Kidney capillary endothelial cell (primary cell): ENCODE measurements at places on chromosomes 2 and 18.

GRCh38 chr2:98378901-98379300 lies 32.6 kb downstream of the CNGA3 start:
- peak; percentile 70 for DNase-seq

- DNase-seq = no peak
Measured at GRCh38 chr2:241017228-241017940, 19.0 kb downstream of the SNED1 start.

GRCh38 chr2:240466579-240467148 lies 31.2 kb downstream of the GPC1 start:
- DNase-seq = no peak

- DNase-seq = no peak
Measured at GRCh38 chr2:79892123-79892522, 379.3 kb downstream of the CTNNA2 start.
